Peyer's patch (tissue), 4 donors: ENCODE measurements at places on chromosomes 12 and 14. TPM values are rescaled to one million over a fixed set of nuclear protein-coding genes. Genes with fewer than 3 reads are reported as not detected.

Gene FSCB
- not detected for total RNA-seq

Gene LRRC9
- total RNA-seq, result 5.1 TPM

Gene ADCY4
- total RNA-seq, result 22.5 TPM

Gene METTL1
- 1.2 TPM for total RNA-seq

Gene RDH5
- total RNA-seq, result 113 TPM

Gene PTHLH
- total RNA-seq, result not detected

Gene INHBE
- not detected for total RNA-seq

Gene BCL11B
- total RNA-seq, result 10.2 TPM

Gene TROAP
- 11.6 TPM for total RNA-seq

Gene GALNT8
- total RNA-seq, result 17.7 TPM

Gene AKT1
- 124 TPM for total RNA-seq
